ENCODE measurements at places on chromosomes 7 and 10. TPM values are rescaled to one million over a fixed set of nuclear protein-coding genes. Genes with fewer than 3 reads are reported as not detected.
A peak's percentile ranks its signal among the peaks of the same experiment; 100 is the strongest.

- no peak for ATAC-seq
Observed at GRCh38 chr7:66157060-66157459, 42.4 kb downstream of the CRCP start.

- ATAC-seq, result no peak
Observed at GRCh38 chr7:52462474-52462873, 573.0 kb upstream of the POM121L12 start.

DNA sequence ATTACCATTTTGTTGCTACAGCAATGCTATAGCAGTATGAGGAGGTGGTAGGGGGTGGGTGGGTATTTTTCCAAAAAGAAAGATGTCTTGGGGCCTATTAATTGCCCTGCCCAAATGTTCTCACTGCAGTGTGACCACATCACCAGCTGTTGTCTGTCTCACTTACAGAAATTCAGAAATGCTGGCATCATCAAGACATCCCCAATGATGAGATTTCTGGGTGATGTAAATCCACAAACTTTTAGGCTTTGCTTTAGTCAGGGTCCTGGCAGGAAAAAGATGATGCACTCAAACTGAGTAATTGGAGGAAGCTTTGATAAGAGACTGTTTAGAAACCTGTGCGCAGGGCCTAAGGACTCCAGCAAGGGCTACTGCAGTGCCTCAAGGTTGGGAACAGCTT lies 56.2 kb upstream of the OPN4 start:
- no peak for ATAC-seq

DNA sequence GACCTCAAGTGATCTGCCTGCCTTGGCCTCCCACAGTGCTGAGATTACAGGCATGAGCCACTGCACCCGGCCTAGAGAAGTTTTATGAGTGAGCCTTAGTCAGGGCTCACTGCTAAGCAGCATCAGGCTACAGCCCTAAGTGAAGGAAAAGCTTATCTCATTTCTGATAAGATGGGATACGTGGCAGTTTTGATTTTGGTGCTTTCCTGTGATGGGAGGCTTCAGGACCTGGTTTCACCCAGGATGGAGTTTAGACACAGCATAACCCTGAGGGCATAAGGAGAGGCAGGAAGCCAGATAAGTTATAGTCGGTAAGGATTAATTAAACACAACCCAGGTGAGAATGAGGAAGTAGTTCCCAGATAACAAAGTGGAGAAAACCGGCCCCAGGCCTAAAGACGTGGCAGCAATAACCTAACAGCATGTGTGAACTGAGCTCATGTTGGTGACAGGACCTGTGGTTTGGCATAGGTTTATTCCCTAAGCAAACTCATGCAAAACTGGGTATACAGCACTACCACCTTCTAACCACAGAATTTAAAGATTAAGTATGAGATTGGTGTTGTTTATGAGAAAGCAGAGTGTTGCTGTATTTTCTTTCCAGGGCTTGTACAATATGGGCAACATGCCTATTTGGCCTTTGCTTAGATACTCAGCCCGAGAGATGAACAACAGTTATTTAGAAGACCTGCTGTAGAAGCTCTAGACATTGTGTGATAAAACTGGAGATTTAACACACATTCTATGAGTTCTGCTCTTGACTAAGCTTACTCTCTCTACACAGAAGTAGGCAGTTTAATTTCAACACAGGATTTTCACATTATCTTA lies 119.4 kb downstream of the COL28A1 start:
- peak; percentile 91 for ATAC-seq

GRCh38 chr7:155283565-155284194 lies 14.0 kb upstream of the INSIG1 start:
- peak; percentile 90 for ATAC-seq

GRCh38 chr7:1848013-1848640 lies 178.1 kb downstream of the ELFN1 start:
- no peak for ATAC-seq

DNA sequence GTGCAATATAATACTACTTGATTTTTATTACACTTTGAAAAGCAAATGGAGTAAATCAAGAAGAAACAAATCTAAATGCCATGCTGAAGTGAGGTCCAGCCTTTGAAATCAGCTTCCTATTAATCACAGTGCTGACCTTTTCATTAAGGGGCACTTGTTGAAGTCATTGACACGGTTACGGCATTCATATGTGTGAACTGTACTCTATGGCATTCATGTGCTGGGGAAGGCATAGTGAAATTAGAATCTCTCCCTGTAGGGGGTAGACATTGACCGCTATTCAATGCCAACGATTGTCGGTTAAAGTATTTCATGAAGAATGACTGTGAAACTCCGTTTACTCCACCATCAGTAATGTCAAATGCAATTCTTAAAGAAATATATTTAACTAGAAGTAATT lies 296.1 kb upstream of the SEMA3A start:
- ATAC-seq, result no peak

The PDK4 gene
- total RNA-seq, result not detected

The PSMA2 gene
- 179 TPM for total RNA-seq

DNA sequence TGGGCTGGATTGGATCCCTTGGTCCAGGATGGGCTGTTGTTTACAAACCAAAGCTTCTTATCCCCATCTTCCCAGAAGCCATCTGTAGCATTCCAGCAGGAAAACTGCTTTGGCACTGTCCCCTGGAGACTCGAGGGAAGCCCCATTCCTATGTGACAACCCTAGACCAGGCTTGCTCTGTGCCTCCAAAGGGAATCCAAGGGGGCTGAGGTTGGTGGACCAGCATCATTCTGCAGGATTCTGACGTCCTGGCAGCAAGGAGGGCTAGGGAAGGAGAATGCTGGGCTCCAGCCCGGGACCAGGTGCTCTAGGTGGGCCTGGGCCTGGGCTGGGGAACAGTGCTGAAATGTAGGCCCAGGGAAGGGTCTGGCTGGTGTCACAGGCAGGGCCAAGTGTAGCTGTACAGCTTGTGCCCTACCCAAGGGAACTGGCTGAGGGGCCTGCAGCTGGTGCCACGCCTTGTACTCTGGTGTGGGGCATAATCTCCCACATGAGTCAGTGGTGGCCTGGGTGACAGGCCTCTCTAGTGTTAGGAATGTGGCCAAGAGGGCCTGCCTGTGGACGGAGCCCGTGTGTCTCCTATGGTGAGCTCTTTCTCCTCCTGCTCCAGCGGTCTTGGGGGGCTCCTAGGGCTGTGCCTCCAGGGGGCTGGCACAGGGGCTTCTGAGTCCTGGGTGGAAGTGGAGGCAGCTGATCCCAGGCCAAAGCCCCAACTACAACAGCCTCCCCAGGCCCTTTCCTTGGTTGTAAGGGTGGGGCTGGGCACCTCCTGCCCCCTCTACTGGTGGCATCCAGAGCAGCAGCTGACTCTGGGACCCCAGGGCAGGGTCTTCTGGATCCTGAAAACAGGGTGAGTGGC lies 25.2 kb downstream of the TRIM8 start:
- ATAC-seq, result no peak

DNA sequence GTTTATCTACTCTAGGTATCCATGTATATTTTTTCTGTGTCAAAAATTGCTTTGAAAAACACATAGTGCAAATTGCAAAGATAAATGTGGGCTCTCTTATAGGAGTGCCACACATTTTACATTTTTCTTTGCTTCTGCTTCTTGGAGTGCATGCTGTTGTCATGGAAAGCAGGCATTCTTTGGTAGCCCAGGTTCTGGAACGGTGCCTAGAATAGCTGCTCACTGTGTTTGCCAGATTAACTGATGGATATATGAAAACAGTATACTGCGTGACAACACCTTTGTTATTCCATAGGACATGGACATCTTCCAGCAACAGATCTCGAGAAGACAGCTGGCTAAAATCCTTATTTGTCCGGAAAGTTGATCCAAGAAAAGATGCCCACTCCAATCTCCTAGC lies 13.4 kb downstream of the NIPSNAP2 start:
- no peak for ATAC-seq

DNA sequence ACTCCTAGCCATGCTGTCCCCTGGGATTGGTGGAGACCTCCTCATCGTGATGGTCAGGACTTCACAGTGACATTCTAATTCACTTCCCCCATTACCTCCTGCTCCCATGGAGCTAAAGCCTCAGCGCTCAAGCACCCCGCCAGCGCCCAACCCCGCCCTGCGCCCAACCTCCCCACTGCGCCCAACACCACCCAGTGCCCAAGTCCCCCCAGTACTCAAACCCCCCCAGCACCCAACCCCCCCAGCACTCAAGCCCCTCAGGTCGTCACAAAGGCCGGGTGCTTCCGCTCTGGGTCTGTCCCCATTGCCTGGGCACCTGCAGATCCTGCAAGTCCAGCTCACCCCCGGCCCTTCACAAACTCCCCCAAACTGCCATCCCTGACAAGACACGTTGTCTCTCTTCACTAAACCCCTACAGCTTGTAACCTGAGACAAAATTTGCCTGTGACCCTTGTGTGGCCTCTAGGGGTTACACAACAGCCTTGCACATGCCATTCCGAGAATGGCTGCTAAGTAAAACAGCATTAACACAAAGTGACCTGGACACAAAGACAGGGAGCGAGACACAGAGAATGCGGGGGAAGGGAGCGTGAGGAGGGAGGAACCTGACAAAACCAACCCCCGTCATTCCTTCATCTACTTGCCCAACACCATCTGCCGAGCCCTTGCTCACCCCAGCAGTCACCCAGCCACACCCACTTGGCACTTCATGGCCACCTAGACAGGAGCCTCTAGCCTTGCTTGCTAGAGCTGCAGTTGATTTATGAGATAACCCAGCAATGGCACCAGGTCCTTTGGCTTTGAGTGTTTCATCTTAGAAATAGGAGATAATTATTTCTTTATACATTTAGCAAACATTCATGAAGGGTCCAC lies 107.8 kb downstream of the ADARB2 start:
- no peak for ATAC-seq

DNA sequence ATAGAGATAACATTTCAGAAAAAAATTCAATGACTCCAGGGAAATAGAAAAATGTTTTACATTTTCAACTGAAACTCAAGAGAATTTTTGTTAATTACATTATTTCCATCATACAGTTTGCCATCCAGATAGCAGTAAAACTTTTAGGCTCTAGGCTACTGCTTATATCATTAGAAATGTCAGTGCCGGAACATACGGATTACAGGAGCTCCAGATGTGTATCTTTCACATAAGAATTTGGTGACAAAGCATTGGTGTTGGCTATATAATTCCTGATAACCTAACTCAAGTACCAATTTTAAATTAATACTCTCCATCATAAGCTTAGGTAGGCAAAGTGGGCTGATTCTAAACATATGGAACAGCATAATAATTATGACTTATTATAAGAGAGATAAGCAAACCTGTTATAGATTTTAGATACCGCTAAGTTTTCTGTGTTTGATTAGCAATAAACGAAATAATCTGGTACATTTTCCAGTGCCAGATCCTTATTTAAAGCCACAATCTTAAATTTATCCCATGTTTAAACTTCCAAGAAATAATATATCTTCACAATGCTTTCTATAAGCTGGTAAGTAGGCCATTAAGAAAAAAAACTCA lies 637.9 kb downstream of the NXPH1 start:
- ATAC-seq, result no peak

The FBXL13 gene
- total RNA-seq, result 0.45 TPM

The SPRN gene
- not detected for total RNA-seq

DNA sequence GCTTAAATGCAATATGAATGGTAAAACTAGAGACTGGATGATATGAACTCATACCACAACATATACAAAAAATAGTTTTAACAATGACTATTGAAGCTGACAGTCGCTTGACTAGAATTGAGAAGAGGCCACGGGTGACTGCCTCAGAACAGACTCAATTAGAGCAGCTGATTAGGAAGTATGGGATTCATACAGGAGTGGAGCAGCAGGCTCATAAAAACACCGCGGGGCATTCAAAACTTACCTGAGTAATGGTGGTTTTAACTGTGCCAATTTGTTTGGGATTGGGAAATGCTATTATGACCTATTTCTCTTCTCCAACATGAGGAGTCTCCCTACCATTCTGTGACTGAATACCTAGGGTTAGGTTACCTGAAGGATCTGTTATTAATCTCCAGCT lies 2.1 kb downstream of the CADPS2 start:
- ATAC-seq, result no peak

DNA sequence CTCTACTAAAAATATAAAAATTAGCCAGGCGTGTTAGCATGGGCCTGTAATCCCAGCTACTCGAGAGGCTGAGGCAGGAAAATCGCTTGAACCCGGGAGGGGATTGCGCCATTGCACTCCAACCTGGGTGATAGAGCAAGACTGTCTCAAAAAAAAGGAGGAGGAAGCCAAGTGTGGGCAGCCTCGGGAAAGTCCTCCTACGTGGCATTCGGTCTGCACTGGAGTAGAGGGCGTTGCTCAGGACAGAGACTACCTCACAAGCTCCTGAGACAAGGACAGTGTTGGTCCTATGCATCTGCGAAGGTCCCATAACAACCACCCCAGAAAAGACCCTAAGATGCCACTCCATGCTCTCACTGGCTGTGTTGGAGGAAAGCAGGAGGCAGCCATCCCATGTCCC lies 10.0 kb upstream of the SERPINE1 start:
- ATAC-seq, result no peak

- ATAC-seq, result no peak
Observed at GRCh38 chr7:68245688-68246087, 1249.1 kb downstream of the TYW1 start.

GRCh38 chr10:19466709-19467108 lies 349.5 kb upstream of the PLXDC2 start:
- ATAC-seq, result no peak

- no peak for ATAC-seq
Observed at GRCh38 chr10:3102720-3103427, 35.5 kb downstream of the PFKP start.

The CHCHD3 gene
- 65.1 TPM for total RNA-seq

The HELLS gene
- 160 TPM for total RNA-seq

DNA sequence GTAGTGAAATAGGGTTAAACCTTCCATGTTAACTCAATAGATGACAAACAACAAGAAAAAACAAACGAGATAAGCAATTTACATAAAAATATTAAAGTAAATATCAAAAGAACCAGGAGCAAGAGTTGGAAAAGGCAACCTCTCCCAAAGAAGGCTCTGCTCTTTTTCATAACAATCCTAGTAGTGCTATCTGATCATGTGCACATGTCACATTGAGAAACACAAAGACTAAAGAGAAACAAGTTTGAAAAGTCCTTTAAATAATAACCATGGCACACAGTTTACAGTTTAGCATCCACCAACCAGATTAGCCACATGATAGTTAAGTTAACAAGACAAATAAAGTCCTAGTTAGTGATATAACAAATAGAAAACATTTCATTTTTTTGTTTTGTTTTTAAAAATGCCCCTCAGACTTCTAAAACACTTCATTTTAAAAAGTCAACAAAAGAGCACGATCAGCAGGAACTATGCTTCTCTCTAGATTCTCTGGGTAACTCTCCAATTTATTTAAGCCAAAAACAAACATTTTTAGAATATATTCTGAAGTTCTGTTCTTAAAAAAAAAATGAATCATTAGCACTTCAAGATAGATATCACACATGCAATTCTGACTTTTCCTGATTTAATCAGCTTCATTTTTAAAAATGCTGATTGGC lies 110.4 kb downstream of the PARD3 start:
- no peak for ATAC-seq

DNA sequence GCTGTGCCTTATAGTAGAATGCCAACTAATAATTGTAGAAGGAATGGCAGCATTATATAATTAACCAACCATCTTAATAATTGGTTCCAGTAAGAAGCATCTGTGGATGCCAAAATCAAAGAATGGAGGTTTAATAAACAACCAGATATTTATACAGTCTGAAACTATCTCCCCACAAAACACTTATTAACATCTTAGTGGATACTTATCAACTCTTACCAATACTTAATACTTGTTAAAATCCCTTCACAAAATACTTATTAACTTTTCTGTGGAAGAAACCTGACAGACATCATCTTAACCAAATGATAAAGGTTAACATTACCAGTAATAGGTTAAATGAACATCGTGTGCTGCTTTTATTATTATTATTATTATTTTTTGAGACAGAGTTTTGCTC lies 29.1 kb upstream of the FAM107B start:
- ATAC-seq, result no peak

The GDF10 gene
- 0.45 TPM for total RNA-seq

The EIF4EBP2 gene
- total RNA-seq, result 29.0 TPM
